Naive thymus-derived CD8-positive, alpha-beta T cell (primary cell): ENCODE measurements at places on chromosomes 6 and 20. TPM values are rescaled to one million over a fixed set of nuclear protein-coding genes. Genes with fewer than 3 reads are reported as not detected.

GRCh38 chr6:4364711-4365110, 229.3 kb upstream of the ECI2 start:
- peaks cover 2% of the 10 kb centered on the region for H3K27me3 ChIP-seq
- DNase-seq: no peak
- H3K36me3 ChIP-seq: no peaks in the 10 kb centered on the region
- no peaks in the 10 kb centered on the region for H3K4me1 ChIP-seq
- no peak overlapping the region for H3K4me3 ChIP-seq

GRCh38 chr6:147567141-147567805, 58.8 kb downstream of the SAMD5 start:
- H3K27ac ChIP-seq: no peak overlapping the region
- no peaks in the 10 kb centered on the region for H3K36me3 ChIP-seq
- no peak overlapping the region for H3K4me3 ChIP-seq
- no peaks in the 10 kb centered on the region for H3K4me1 ChIP-seq
- no peak for DNase-seq

The LYRM4 gene
- 27.9 TPM for total RNA-seq

DNA sequence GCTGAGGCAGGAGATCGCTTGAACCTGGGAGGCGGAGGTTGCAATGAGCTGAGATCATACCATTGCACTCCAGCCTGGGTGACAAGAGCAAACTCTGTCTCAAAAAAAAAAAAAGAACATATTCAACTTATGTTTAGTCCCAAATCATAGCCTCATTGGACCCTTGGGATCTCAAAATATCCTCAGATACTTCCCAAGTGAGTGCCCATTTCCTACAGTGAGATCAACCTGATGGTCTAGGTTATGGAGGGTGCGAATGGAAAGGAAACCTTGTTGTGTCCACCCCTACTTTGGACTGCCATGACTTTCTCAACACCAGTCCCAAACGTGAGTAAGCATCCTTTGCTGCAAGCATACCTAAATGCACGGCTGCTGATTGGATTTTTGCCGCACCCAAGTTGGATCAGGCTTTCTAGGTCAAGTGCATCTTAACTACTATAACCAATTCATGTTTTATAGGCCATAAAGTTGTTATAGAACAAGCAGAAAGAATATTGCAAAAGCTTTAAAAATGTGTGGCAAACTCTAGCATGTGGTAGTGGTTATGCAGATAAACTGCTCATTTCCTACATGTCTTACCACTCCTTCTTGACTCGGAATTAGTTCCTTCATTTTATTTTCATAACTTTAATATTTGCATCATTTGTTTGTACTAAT, 131.2 kb downstream of the PLEKHG1 start:
- no peak for DNase-seq
- H3K27me3 ChIP-seq: peaks cover 3% of the 10 kb centered on the region
- no peaks in the 10 kb centered on the region for H3K4me1 ChIP-seq
- no peaks in the 10 kb centered on the region for H3K36me3 ChIP-seq

DNA sequence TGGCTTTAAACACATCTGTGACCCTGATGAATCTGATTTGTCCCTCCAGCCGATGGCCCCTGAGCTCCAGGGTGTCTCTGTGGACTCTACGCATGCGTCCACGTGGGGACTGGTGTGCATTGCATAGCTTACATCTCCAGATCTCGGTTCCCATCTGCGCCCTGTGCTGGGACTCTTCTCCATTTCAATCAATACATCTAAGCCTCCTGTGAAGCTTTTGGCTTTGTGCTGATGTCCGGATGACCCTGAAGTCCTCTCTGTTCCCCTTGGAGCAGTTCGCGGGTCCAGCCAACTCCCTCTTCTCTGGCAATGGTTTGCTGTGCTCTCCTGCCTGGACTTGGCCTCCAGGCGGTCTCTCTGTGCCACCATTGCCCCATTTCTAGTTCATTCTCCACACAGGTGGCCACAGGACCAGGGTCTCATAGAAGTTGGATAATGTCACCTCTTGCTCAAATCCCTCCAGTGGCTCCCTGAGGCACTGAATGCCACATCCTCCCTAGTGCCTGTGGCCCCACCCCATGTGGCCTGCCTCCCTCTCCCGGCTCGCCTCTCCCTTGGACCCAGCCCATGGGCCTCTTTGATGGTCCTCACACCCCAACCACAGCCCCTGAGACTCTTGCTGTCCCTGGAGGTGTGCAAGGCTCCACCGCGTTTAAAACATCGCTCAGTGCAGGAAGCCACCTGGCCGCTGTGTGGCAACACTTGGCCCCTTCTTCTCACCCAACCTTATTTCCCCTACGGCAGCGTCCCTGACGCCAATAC, 155.4 kb downstream of the SYCP2 start:
- no peak for DNase-seq
- no peak overlapping the region for H3K4me3 ChIP-seq
- H3K36me3 ChIP-seq: no peaks in the 10 kb centered on the region
- no peak overlapping the region for H3K27ac ChIP-seq
- H3K27me3 ChIP-seq: peaks cover 23% of the 10 kb centered on the region
